Stimulated activated CD4-positive, alpha-beta T cell treated with anti-CD3 and anti-CD28 coated beads, Interleukin-2, amount 100 ng/mL, for 24 hours (primary cell): ENCODE measurements at places on chromosomes 13 and 19.

- DNase-seq = no peak
These were observed 11.0 kb downstream of the GAS6 start for GRCh38 chr13:113852536-113853517.

GRCh38 chr13:113049521-113049941, 56.1 kb upstream of the F7 start:
- DNase-seq = no peak

DNA sequence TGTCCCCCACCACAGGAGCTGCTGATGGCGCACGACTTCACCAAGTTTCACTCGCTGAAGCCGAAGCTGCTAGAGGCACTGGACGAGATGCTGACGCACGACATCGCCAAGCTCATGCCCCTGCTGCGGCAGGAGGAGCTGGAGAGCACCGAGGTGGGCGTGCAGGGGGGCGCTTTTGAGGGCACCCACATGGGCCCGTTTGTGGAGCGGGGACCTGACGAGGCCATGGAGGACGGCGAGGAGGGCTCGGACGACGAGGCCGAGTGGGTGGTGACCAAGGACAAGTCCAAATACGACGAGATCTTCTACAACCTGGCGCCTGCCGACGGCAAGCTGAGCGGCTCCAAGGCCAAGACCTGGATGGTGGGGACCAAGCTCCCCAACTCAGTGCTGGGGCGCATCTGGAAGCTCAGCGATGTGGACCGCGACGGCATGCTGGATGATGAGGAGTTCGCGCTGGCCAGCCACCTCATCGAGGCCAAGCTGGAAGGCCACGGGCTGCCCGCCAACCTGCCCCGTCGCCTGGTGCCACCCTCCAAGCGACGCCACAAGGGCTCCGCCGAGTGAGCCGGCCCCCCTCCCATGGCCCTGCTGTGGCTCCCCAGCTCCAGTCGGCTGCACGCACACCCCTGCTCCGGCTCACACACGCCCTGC, 4.4 kb upstream of the NOP53 start:
- DNase-seq = no peak

- no peak for DNase-seq
These were observed 462.2 kb downstream of the FOXO1 start for GRCh38 chr13:40204246-40204645.
